ENCODE measurements at places on chromosomes 4 and X.

- peak; percentile 38 for DNase-seq
These were observed 7.0 kb downstream of the HTRA3 start for GRCh38 chr4:8276358-8277240.

GRCh38 chr4:78763763-78764387, 12.3 kb upstream of the BMP2K start:
- DNase-seq: no peak

DNA sequence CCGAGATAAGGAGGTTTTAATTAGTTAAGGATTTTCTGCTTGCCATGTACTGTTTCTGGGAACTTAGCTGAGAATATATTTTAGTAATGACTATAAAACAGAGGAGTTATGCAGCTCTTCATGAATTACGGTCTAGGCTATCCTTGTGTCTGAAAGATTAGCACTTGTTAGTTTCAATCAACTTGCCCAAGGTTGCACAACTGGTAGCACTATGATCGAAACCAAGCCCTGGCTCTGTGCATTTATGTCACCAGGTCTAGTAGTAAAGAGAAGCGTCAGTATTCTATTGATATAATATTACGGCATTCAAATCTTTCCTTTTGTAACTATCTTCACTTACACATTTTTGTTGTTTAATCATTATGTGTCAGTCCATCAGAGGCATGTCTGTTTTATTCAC, 176.0 kb downstream of the TLL1 start:
- no peak for DNase-seq

DNA sequence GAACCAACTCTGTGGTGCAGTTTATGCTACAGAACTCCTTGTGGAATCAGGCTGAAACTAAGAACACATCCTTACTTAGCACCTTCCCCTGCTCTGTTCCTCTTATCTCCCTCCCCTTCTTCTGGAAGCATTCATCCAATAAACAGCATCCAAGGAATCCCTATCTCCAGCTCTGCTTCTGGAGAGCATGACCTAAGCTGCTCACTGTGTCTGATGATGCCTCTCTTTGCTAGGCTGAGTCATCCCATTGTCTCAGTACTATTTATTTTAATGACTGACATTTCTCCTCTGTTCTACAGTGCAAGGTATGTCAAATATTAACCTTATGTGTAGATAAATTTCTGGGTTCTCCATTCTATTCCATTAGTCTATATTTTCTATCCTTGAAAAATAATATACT, 71.2 kb downstream of the BEND2 start:
- no peak for DNase-seq

DNA sequence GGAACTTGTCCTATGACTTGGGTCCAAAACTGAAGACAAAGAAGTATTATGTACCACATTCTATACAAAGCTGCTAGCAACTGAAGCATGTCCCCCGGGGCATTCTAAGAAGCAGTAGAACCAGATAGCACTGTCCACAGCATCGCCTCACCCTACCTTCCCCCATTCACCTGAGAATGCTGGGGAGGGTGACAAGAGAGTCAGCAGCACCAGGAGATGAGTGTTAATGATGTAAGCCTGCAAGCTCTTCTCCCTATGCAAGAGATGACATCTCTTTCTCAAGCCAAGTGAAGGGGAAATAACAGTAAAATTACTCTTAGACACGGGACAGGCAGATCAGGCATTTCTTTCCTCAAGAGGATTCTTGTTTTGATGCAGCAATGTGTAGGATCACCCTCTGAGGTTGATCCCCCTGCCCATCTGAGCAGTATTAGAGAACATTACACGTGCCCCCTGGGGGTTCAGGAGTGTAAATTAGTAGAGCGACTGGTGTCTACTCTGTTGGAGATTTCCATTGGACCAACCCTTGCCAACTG, 13.9 kb upstream of the TLR1 start:
- no peak for DNase-seq

- no peak for DNase-seq
These were observed 573.6 kb downstream of the INPP4B start for GRCh38 chr4:142272452-142272851.

GRCh38 chrX:79371101-79371500, 4.0 kb upstream of the ITM2A start:
- DNase-seq: no peak

GRCh38 chr4:113256946-113257345, 207.5 kb downstream of the ANK2 start:
- DNase-seq: peak; percentile 86

- DNase-seq: no peak
These were observed 121.9 kb downstream of the KCTD8 start for GRCh38 chr4:44326741-44327140.

- no peak for DNase-seq
These were observed 89.1 kb downstream of the FAM13A start for GRCh38 chr4:88967883-88968331.

DNA sequence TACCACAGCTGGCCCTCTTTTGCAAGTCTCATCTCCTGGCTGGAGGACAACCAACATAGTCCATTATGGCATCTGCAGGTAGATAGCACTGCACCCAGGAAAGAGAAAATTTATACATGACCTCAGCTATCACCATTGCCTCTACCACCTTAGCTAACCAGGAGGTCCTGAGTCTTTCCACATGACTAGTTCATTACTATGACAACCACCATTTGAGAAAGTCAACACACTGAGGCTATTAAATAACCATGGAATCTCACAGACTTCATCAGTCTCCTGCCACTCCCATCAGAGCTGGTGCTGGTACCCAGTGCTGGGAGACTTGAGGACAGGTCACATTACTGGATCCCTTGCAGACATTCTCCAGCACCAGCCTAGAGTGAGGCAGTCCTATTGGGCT, 285.9 kb downstream of the GBA3 start:
- no peak for DNase-seq

DNA sequence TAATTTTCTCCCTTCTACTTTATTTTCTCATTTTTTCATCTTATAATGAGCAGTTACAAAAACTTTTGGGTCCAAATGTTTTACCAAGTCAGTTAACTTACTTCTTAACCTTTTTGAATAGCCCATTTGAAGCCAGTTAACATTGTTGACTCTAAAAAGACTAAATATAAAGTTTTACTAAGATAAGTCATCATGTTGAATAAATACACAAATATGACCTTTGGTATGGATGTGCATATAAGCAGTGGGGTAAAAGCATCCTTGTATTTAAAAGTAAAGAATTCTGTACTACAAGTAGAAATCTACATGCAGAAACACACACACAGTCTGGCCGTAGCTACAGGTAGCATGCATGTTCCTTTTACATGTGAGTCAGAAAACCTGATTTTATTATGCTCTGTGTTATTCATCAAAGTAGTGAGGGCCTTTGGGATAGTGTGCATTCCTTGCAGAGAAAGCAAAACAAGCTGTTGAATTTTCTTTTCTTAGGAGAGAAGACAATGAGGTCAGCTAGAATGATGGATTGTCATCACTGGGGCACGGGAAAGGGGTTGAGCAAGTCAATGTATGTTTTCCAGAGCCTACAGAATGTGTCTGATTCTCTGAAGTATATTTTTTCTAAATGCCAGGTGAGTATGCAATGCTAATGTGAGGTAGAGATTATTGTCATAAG, 533.2 kb upstream of the AGA start:
- DNase-seq: peak; percentile 45

DNA sequence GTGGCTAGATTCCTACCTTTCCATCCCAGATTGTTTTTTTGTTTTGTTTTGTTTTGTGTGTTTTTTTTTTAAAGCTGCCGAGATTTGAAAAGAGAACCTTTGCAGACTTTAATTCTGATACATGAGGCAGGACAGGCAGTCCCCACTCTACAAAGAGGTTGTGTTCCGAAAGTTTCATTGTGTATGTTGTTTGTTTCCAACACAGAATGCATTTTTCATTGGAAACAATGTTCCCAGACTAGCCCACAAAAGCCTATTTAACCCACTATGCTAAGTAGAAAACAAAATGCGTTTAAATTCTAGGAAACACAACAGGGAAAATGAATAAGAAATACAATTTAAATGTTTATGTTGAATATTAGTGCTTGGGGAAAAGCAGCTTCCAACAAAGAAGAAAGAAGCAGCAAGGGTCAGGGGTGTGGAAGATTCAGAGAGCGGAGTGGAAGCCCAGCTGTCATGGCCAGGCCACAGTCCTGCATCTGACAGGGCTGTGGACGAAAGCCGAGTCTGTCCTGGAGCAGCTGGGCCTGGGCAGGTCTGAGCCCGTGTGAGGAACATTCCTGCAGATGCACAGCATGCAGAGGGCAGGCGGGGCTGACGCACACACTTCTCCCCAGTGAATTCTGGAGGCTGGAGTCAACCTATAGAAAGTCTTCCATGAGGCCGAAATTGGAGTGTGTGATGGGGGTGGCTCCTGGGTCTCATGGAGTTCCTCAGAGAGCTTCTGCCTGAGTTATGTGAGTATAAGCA, 12.4 kb upstream of the SETD7 start:
- peak; percentile 33 for DNase-seq

- DNase-seq: no peak
These were observed 283.3 kb downstream of the CENPC start for GRCh38 chr4:67261971-67262370.

DNA sequence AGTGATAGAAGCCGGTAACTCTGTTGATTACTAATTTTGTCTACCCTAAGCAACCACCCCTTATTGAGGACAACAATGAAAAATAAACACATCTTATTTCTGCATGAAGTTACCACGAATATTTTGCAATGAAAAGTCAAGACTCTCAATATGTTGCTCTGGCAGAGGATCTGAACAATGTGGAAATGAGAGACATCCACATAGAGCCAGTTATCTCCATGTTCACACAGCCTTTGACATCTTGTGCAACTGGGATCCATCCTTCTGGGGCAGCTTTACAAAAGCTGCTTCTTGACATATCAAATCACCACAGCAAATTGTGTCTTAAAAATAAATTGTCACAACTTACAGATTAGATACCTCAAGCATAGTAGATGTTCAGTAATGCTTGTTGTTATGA, 10.2 kb downstream of the EDNRA start:
- no peak for DNase-seq

- DNase-seq: no peak
These were observed 6.5 kb downstream of the FAM199X start for GRCh38 chrX:104172788-104173187.

DNA sequence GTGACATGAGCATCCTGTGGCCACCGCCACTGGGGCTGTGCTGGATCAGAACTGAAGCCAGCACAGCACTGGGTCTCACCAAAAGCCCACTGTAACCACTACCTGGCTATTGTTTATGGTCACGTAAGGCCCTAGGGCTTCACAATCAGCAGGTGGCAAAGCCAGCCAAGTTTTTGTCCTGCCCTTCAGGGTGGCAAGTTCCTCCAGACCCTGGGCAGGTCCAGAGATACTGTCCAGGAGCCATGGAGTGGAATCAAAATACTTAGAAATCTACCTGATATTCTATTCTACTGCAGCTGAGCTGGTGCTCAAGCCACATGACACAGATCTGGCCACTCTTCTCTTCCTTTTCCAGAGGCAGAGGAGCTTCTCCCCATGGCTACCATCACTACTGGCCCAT, 121.2 kb upstream of the CXXC4 start:
- no peak for DNase-seq

Measured in fibroblast of skin of abdomen (primary cell).